Tibial nerve (tissue), 4 donors: ENCODE measurements at places on chromosomes 1 and 21.

DNA sequence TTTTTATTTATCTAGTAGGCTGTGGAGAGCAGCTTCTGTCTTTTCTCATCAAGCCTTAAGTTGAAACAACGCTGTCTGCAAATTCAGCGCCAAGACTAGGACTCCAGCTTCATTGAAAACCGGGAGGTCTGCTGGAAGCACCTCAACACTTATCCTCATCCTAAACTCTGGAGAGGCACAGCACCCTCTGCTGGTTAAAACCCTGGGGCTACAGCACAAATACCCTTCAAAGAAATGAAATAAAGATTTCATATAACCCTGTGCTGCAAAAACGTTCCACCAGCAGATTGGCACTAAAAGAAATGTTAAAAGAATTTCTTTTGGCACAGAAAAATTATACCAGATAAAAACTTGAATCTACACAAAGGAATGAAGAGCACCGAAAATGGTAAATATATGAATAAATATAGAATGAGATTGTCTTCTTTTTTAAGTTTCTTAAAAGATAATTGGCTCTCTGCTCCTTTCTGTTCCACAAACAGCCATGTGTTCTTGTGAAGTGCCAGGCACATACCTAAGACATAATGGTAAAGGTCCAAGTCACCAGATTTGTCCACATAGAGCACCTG is 227.7 kb upstream of the SAMSN1 start:
- DNase-seq = peak; percentile 75

DNA sequence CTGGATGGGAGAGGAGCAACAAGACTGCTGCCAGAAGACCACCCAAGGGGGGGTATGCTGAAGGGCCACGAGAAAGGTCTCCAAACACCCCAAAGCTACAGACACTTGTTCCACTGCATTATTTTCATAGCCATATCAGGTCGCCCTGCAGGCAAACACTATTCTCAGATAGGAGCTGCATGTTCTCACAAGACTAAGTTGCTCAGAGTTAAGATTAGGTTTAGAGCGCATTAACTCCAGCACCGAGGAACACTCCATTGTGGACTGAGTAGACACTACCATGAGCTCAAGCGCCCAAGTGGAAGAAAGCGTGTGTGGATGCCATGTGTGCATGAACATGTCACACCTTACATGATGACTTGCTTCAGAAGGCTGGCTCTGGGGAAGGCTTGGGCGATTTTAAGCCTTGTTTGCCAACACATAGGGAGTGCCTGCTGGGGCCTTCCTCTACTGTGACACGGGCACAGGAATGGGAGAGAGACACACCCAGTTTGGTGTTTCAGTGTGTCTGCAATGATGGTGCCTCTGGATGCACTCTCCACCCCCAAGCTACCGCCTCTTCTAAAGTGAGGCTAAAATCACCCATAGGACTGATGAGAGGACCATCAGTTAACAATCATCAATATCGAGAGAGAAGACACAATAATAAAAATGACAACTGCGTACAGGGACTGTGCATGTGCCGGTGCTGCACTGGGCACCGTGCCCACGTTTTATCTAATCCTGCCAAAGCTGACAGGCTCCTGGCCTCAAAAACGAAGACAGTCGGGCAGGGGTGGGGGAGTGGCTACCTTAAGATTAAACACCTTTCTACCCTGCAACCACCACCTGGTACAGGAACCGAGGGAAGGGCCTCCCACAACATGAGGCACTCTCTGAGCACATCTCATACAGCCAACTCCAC is 34.9 kb downstream of the SSBP3 start:
- DNase-seq = no peak

DNA sequence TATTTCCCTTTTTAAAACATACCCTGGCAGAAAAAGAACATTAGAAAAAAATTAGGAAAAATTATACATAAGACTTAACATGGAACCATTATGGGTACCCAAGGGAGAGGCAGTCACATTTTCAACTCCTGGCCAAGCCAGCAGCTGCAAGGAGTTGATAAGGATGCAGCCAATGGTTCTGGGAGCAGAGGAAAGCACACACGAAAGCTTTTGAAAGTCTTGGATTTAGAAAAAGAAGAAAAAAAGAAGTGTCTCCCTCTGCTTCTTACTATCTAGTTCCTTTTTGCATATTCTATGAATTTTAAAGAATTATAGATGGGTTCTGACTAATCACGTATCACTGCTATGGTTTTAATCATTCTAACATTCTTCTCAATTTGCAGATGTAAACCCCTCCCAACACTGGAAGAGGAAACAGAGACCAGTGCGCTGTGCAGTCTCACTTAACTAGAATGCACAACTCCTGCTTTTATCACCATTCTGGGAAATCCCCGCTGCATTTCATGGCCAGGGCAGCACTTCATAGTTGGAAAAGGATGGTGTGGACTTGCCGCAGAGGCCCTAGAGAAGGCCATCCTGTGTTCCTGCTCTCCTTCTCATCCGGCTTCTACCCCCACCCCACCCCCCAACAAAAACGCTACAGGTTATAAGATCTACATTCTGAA is 2.7 kb upstream of the CD58 start:
- DNase-seq = no peak

- DNase-seq = peak; percentile 96
Observed at GRCh38 chr1:44775078-44775929, at the start of gene RPS8. RPS8 (plus strand) TSS chr1:44775540; CDS start chr1:44775597, 57 bp downstream.

GRCh38 chr1:111880881-111881837 is 108.3 kb downstream of the KCND3 start:
- no peak for DNase-seq

- no peak for DNase-seq
Observed at GRCh38 chr1:164755690-164756089, 196.7 kb downstream of the PBX1 start.

DNA sequence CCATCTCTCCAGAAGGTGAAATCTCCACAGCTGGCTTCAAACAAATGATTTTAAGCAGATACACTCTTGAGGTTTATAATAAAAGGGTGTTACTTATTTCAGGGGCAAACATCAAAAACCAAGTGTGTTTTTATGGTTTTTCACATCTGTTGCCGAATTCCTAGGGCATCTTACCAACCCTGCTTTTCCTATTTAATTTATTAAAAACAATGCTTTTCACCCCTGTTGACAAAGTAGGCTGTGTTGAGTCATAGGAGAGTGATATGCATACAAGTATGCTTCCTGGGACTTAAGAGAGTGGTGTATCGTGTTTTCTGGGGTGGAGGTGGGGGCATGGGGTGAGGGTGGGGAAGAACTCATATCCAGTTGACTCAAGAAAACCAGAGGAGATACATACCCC is 29.3 kb upstream of the IL20 start:
- no peak for DNase-seq

DNA sequence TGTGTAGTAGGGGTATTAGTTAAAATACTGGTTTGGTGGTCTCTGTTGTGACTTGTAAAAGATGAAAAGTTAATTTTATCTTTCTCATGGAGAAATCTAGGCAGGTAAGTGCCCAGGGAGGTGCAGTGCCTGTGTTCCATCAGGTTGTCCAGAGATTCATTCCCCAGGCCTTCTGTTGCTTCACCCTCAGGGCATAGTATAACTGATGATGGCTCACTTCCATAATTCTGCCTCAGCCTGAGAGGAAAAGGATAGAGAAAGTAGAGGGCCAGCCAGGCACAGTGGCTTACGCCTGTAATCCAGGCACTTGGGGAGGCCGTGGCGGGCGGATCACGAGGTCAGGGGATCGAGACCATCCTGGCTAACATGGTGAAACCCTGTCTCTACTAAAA is 153.9 kb downstream of the FMN2 start:
- DNase-seq = no peak

DNA sequence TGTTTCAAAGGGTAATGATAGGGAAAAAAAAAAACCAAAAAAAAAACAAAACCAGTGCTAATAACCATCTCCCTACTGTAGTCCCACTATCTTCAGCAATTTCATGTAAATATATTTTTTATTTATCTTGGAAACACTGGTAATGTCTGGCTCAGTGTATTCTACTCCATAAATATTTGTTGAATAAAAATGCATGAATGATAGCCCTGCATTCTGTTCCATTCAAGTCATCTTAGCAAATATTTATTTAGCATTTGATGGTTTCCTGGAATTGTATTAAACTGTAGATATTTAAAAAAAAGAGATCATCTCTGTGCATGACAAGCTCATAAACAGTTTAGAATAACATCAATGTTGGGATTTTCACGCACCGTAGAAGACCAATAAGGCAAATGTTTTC is 24.2 kb downstream of the IL23R start:
- no peak for DNase-seq

GRCh38 chr1:6448749-6449631 is 17.0 kb downstream of the TNFRSF25 start:
- no peak for DNase-seq

DNA sequence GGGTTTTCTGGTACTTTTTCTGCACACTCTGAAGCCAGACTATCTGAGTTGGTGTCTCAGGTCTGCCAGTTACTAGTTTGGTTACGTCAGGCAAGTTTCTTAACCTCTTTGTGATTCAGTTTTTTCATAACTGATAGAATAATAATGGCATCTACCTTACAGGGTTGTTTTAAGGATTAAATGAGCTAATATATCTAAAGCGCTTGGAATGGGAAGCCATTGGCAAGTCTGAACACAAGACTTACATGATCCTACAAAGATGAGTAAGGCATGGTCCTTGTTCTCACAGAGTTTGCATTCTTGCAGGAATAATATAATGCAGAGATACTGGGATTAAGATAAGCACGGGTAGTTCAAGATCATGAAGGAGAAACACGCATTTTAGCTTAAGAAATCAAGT is 9.2 kb upstream of the DENND2D start:
- no peak for DNase-seq

GRCh38 chr1:212749821-212750535 is 41.6 kb downstream of the NSL1 start:
- no peak for DNase-seq

- peak; percentile 24 for DNase-seq
Observed at GRCh38 chr1:225881081-225881958, 860 bp downstream of the TMEM63A start.

- no peak for DNase-seq
Observed at GRCh38 chr1:6979003-6979613, 193.9 kb downstream of the CAMTA1 start.

- no peak for DNase-seq
Observed at GRCh38 chr21:34037009-34037795, 36.2 kb upstream of the MRPS6 start.

DNA sequence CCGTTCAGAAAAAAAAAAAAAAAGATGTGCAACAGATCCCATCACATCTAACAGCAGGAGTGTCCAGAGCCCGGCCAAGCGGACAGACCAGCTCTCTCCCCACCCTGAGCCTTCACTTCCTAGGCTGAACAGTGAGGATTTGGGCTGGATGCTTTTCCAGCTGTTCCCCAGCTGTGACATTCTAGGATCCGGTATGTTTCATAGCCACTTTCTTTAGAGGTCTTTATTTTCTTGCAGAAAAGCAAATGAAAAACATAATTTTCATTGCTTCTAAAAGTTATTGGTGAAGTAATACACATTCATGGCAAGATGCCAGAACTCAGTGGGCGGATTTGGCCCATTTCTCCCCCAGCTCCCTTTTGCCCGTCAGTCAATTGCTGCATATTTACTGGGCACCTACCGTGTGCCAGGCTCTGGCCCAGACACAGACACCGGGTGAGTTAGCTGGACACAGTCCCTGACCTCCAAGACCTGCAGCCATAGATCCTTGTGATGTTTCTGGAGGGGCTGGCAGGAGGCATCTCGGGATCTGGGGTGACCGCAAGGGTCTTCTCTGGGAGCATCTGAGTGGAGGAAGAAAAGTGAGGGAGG is 213.7 kb upstream of the VAMP3 start:
- DNase-seq = no peak

- no peak for DNase-seq
Observed at GRCh38 chr1:208600456-208601190, 356.4 kb upstream of the PLXNA2 start.

DNA sequence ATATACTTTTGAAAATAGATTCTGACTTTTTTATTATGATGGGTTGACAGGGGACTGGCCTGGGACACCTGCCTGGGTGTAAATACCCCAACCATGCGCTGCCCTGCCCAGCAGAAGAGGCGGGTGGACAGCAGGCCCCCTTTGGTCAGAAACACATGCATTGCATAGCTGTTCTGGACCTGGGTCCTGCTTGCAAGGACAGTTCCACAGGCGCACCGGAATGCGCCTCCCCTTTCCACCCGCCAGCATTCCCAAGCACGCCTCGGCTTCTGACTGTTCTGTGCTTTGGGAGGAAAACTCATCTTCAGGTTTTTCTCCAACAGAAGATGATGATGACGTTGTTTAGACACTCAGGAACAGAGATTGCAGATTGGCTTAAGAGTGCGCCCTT is 428 bp upstream of the ZNF678 start:
- no peak for DNase-seq

GRCh38 chr1:115130786-115131185 is 41.5 kb upstream of the TSPAN2 start:
- DNase-seq = no peak

DNA sequence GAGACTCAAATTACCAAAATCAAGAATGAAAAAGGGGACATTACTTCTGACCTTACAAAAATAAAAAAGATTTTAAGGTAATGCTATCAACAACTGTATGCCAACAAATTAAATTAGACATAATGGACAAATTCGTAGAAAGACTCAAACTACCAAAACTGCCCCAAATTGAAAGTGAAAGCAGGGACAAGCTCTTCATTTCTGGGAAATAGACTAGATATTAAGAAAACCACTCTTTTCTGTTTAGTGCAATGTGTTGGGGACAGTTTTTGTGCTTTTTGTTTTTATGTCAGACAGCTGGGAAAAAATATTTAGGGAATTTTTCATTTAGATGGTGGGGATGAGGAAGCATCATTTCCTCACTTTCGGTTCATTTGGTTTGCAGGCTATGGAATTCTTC is 4.9 kb upstream of the GBP1 start:
- DNase-seq = no peak

GRCh38 chr1:194295685-194296084 is 1109.3 kb upstream of the B3GALT2 start:
- no peak for DNase-seq

- DNase-seq = no peak
Observed at GRCh38 chr1:110872366-110872744, 593 bp upstream of the CD53 start.

DNA sequence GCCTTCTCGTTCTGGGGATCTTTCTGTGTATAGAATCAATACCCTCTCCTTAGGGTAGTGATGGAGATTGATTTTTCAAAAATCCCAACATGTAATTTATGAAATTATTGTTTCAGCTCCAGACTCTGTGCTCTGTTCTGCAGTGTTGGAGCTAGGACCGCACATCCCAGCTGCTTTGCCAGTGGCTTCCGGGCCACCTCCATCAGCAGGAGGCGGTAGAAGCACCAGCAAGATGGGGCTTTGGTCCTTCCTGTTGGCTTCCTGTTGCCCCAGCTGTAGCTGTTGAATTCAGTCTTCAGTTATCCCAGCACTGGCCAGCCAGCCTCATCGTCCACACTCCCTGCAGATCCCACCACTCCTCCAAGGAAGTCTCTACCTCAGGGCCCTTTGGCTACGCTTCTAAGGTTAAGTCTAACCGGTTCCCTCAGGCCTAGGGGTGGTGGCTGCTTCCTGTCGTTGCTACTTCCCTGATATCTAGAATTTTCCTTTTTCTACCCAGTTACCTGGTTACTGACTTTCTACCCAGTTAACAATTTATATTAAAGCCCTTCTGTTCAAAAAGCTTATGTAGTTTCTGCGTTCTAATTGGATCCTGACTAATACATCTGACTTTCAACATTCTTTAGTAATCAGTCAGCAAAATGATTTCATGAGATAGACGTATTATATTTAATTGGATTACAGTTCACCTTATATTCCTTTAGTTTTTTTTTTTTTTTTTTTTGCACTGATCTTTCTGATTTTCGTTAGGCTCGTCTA is 24.6 kb downstream of the GALNT2 start:
- DNase-seq = no peak

GRCh38 chr1:247833601-247834000 is 8.1 kb downstream of the OR11L1 start:
- no peak for DNase-seq

GRCh38 chr21:44445145-44445812 is 10.0 kb upstream of the LRRC3 start:
- DNase-seq = no peak
